GM10248 (cell line): ENCODE measurements at places on chromosomes 13 and 19.

- no peak for DNase-seq
Measured at GRCh38 chr13:110322126-110322827, 15.2 kb downstream of the COL4A2 start.

GRCh38 chr19:14553042-14553938 lies 18.6 kb downstream of the NDUFB7 start:
- DNase-seq: no peak

DNA sequence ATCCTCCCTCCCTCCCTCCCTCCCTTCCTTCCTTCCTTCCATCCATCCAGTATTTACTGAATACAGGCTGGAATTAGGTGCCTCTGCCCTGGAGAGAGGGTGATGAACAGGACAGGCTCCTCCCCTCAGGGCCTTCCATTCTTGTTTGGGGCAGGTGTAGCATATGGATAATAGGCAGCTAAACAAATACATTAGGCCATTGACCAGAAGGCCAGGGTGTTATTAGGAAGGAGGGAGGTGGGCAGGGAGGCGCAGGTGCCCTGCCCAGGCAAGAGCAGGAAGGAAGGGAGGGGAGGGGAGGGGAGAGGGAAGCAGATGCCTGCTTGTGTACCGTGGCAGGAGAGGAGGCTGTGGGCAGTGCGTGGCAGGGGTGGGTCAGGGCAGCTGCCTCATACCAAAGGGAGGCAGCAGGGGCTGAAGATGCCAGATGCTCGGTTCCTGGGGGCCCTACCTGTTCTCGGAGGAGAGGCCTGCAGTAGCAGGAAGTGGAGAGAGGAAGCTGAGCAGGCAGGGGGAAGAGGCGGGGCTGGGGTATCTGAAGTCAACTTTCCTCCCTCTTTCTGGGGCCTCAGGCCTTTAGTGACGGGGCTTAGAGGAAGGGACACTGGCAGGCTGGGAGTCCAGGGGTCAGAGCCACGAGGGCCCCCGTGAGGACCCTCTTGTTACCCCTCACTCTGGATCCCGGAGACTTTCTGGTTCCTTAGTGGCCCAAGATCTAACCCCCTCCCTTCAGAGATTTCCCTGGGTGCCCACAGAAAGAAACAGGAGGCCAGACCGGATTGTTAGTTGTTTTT lies at the start of gene RINL:
Gene RINL (minus strand): TSS at position 495 of the 794 bp plus-strand sequence. CDS start 1,533 bp downstream, outside the sequence.
- DNase-seq: peak; percentile 85

GRCh38 chr13:102261809-102262208 lies 140.0 kb downstream of the FGF14 start:
- no peak for DNase-seq

DNA sequence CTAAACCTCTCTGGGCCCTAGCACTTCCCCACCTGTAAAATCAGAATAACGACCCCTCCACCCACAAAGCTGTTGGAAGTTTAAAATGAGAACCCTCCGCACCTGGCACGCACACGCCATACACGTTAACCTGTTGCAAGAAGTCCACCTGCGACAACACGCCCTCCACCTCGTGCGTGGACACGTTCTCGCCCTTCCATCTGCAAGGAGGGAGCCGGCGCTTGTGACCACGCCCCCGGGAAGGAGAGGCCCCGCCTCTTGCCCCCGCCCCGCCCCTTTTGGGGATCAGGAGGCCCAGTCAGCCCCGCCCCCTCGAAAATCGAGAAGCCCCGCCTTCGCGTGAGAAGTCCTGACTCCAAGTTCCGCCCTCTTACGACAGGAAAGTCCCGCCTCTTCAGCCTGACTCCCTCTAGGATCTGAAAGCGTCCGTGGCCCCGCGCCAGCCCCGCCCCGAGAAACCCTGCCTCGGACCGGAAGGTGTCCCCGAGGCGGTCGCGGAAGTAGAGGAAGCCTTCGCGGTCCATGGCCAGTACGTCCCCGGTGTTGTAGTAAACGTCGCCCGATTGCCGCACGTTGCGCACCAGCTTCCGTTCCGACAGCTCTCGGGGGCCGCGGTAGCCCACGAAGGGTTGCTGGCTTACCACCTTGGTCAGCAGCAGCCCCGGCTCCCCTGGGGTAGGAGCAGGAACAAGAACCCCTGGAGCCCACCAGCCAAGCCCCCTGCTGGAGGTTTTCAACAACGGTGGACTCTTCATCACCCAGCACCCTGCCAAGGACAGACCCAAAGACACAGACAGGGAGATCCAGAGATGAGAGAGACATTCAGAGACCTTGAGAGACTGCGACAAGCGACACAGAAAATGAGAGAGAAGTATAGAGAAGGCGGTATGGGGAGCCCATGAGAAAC lies 12.5 kb downstream of the SLC27A5 start:
- DNase-seq: peak; percentile 100

DNA sequence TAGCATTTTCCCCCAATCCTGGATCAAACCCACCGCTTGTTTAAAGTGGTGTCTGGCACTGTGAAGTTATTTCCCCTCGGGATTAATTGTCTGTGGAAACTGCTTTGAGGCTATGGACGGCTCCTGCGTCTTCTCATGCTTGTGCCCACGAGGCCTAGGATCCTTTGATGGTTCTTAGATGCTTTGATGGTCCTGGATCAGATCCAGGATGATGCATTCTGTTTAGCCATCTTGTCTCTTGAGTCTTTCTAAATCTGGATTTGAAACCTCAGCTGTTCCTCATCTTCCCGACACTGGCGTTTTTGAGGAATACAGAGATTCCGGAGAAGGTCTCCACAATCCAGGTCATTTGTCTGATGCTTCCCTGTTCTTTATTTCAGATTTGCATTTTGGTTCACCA lies 36.1 kb upstream of the USP29 start:
- no peak for DNase-seq

GRCh38 chr13:111251646-111252445 lies 68.6 kb upstream of the TEX29 start:
- DNase-seq: no peak

DNA sequence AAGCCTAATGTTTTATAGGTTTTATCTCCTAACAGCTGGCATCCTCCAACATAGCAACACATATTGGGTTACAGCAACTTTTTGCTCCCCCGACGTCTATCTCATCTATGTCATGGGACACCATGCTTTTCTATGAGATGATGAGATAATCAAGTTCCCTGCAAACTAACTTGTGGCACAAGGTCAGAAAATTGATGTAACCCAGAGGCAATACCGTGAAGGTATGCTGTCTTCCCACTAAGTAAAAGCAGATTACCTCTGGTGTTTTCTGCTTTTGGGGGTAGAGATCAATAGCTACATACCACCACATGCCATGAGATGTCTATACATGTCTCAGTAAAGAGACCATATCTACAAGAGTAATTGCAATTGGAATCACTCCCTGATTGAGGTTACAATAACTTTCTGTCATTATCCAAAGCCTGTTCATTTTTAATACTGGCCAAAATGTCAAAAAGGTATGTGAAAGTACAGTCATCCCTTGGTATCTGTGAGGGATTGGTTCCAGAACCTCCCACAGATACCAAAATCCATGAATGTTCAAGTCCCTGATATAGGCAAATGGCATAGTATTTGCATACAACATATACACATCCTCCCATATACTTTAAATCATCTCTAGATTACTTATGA lies 131.3 kb downstream of the CYSLTR2 start:
- DNase-seq: no peak
